ENCODE measurements at places on chromosomes 16 and 17. TPM values are rescaled to one million over a fixed set of nuclear protein-coding genes. Genes with fewer than 3 reads are reported as not detected.

- DNase-seq = no peak
Observed at GRCh38 chr17:62628831-62629555, 1.5 kb downstream of the MRC2 start.

GRCh38 chr17:80830020-80830780 is 161.4 kb upstream of the CHMP6 start:
- no peak for DNase-seq

- DNase-seq = no peak
Observed at GRCh38 chr17:55660178-55660886, 62.3 kb downstream of the TMEM100 start.

The CCL15 gene
- not detected for total RNA-seq

GRCh38 chr17:1604831-1605528 is 23.7 kb downstream of the SLC43A2 start:
- no peak for DNase-seq

The CCT6B gene
- total RNA-seq = 5.2 TPM

GRCh38 chr16:88601313-88602036 is 31.3 kb downstream of the ZC3H18 start:
- no peak for DNase-seq

DNA sequence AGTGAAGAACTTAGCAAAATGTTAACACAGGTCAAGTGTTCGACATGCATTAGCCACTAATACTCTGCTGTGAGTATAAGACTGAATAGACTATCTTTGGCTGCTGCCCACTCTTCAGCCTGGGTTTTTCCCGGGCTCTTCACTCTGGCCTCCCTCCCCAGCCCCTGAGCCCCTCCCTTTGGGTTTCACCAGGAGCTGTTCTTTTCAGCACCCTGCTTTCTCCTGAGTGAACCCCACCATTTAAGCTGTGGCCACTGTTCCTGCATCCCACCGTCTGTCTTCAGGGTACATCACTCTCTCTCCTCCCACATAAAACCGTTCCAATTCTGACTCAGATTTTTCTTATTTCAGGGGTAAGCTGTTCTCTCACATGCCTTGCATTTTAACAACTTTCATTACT is 92.0 kb upstream of the ASIC2 start:
- DNase-seq = no peak

Measured in spinal cord (tissue), 10 donors.